H1 (cell line): ENCODE measurements at places on chromosomes 12 and 14. TPM values are rescaled to one million over a fixed set of nuclear protein-coding genes. Genes with fewer than 3 reads are reported as not detected.

KRT5 gene
- not detected in 2 replicates for total RNA-seq

DNA sequence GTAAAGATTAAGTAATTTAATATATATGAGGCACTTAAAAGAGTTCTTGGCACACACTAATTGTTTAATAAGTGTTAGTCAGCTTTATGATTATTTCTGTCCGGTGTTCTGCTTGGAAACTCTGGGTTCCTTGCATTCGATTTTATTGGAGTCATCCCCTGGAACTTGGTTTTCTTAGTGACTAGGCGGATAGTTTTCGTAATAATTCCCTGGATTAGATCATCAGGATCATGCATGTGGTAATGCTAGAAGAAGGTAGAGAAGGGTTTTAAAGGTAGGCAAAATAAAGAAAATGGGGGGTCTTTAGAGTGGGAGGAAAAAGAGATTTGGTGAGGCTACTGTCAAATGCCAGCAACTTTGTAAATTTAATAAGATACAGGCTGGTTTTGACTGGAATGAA is 88.4 kb downstream of the MYF5 start:
- DNase-seq, result no peak

DNA sequence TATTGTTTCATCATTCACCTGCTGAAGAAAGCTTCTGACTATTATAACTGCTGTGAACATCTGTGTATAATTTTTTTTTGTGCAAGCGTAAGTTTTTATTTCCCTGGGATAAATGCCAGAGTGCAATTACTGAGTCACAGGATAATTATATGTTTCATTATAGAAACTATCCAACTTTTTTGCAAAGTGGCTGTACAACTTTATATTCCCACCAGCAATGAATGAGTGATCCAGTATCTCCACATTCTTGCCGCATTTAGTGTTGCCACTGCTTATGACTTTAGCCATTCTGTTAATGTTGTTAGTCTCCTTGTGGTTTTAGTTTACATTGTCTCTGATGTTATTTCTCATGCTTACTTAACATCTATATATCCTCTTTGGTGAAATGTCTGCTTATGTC is 88.1 kb upstream of the CCDC175 start:
- no peak for DNase-seq

- DNase-seq, result no peak
These were observed 259.2 kb downstream of the MED13L start for GRCh38 chr12:116018282-116018681.

GRCh38 chr14:21804981-21805380 is 131.4 kb upstream of the OR4E1 start:
- DNase-seq, result no peak

- DNase-seq, result no peak
These were observed 54.8 kb downstream of the WNK1 start for GRCh38 chr12:807041-807735.

DNA sequence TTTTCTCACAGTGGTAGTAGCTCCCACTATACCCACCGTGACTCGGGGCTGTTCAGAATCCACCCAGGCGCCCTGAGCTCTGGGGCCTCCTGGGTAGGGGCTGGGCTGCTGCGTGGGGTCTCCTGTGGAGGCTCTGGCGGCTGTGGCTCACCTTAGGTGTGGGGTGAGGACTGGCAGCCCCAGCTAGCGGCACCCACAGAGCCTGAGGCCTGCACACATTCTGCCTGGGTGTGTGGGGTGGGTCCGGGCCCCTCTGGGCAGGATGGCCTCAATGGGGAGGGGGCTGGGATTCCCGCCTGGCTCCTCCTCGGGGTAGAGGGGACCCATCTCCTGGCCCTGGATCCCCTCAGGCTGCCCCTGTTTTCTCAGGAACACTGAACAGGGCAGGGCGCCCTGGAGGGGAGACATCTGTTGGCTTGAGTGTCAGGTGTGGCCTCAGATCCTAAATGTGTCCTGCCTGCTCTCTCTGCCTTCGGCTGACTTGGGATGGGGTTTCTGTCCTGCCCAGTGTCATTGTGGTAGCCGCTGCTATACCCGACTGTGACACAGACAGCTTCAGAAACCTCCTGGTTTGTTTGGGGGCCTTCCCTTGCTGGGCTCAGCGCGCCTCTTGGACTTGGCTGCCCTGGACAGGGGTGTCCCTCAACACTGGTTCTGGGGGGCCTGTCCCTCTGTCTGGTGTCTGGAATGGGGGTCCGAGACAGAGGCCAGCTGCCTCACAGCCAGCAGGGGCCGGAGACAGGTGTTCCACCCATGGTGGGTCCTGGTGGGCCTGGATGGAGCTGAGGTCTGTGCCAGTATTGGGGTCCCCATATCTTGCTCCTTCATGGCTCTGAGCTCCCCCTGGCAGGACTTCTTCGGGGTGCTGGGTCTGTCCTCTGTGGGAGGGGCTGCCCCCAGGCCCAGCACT is 354.9 kb downstream of the TMEM121 start:
- no peak for DNase-seq
